ENCODE measurements at places on chromosomes 2 and 18.

GRCh38 chr2:60499651-60500265, 53.7 kb downstream of the BCL11A start:
- H3K4me3 ChIP-seq, result no peak overlapping the region
- H3K36me3 ChIP-seq, result peaks cover 9% of the 10 kb centered on the region
- no peak overlapping the region for H3K27ac ChIP-seq
- no peak for DNase-seq

DNA sequence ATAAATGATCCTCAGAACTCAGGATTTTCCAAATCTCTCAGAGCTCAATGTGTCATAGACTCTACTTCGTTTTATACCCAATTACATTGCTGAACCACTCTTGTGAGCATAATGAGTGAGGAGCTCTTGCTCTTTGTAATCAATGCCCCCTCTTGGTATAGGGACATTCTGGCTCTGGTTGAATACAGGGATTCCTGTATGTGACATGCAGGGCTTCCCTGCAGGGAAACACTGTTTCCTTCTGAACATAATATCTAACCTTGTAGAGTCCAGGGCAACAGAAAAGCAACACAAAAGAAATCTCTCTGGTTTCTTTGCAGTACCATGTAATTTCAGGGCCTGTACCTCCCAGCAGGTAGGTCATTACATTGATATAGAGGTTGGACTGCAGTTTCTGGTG, 101.5 kb downstream of the CPS1 start:
- DNase-seq, result no peak
- H3K27ac ChIP-seq, result no peak overlapping the region
- H3K27me3 ChIP-seq, result no peaks in the 10 kb centered on the region
- H3K4me3 ChIP-seq, result no peak overlapping the region
- no peaks in the 10 kb centered on the region for H3K4me1 ChIP-seq

- no peak overlapping the region for H3K4me3 ChIP-seq
- peak; percentile 30 for DNase-seq
- peaks cover 87% of the 10 kb centered on the region for H3K36me3 ChIP-seq
- H3K4me1 ChIP-seq, result peaks cover 18% of the 10 kb centered on the region
- H3K27me3 ChIP-seq, result peaks cover 13% of the 10 kb centered on the region
- no peak overlapping the region for H3K27ac ChIP-seq
Measured at GRCh38 chr2:196131949-196132925, 39.1 kb downstream of the STK17B start.

- no peaks in the 10 kb centered on the region for H3K4me1 ChIP-seq
- H3K36me3 ChIP-seq, result no peaks in the 10 kb centered on the region
- H3K4me3 ChIP-seq, result no peak overlapping the region
- DNase-seq, result no peak
- no peaks in the 10 kb centered on the region for H3K27me3 ChIP-seq
Measured at GRCh38 chr2:166665991-166666940, 172.2 kb upstream of the SCN7A start.

DNA sequence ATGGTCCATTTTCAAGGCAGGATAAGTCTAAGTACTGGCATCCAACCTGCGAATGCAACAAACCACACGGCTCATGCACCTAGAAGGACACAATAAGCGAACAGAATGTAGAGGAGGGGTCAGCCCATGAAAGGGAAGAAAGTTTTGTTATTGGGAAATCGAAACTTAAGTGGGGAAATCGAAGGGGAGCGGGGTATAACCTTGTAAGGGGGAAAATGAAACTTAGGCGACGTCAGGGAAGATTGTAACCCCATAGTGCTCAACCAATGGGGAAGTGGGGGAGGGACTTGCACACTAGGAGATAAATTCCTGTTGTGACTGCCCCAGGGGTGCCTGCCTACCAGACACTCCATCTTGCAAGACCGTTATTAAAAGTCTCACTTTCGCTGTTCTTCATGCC, 15.6 kb upstream of the OTOF start:
- H3K4me1 ChIP-seq, result peaks cover 20% of the 10 kb centered on the region
- no peaks in the 10 kb centered on the region for H3K36me3 ChIP-seq
- no peak overlapping the region for H3K4me3 ChIP-seq
- H3K27me3 ChIP-seq, result no peaks in the 10 kb centered on the region
- H3K27ac ChIP-seq, result no peak overlapping the region
- DNase-seq, result no peak

GRCh38 chr2:120958623-120959366, 223.1 kb downstream of the GLI2 start:
- peak; percentile 88 for DNase-seq
- H3K27ac ChIP-seq, result peak overlapping the region; percentile 39
- 0 out of 2 replicates have a peak, but pooled peaks cover 3% of the 10 kb centered on the region for H3K4me1 ChIP-seq
- no peak overlapping the region for H3K4me3 ChIP-seq
- H3K36me3 ChIP-seq, result no peaks in the 10 kb centered on the region

- peak; percentile 75 for DNase-seq
- H3K4me1 ChIP-seq, result peaks cover 14% of the 10 kb centered on the region
- peaks cover 4% of the 10 kb centered on the region for H3K27me3 ChIP-seq
- peak overlapping the region; percentile 98 for H3K4me3 ChIP-seq
- H3K27ac ChIP-seq, result peak overlapping the region; percentile 100
Measured at GRCh38 chr18:21599585-21600525, 649 bp downstream of the ESCO1 start.

DNA sequence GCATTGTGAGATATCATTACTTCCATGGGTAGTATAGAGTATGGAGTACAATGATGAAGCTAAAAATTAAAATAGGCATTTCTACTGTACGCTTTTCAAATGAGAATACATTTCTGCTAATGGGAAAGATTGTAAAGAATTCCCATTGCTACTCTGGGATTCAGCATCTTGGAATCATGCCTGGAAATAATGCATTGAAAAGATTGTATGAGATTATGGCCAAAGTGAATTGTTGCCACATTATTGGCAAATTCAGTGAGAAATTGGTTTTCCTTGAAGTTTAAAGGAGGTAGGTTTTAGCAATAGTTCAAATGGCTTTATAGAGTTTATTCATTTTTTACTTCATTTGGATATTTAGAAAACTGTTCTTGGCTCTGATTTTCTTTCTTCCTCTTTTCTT, 157.9 kb downstream of the GULP1 start:
- no peak overlapping the region for H3K4me3 ChIP-seq
- peaks cover 2% of the 10 kb centered on the region for H3K27me3 ChIP-seq
- H3K4me1 ChIP-seq, result peaks cover 29% of the 10 kb centered on the region

- no peaks in the 10 kb centered on the region for H3K36me3 ChIP-seq
- no peak for DNase-seq
- H3K4me3 ChIP-seq, result no peak overlapping the region
- no peak overlapping the region for H3K27ac ChIP-seq
- H3K4me1 ChIP-seq, result peaks cover 12% of the 10 kb centered on the region
Measured at GRCh38 chr2:112150851-112151250, 12.7 kb downstream of the FBLN7 start.

- H3K27me3 ChIP-seq, result no peaks in the 10 kb centered on the region
- H3K36me3 ChIP-seq, result no peaks in the 10 kb centered on the region
Measured at GRCh38 chr2:120140866-120141265, 82.3 kb downstream of the TMEM185B start.

DNA sequence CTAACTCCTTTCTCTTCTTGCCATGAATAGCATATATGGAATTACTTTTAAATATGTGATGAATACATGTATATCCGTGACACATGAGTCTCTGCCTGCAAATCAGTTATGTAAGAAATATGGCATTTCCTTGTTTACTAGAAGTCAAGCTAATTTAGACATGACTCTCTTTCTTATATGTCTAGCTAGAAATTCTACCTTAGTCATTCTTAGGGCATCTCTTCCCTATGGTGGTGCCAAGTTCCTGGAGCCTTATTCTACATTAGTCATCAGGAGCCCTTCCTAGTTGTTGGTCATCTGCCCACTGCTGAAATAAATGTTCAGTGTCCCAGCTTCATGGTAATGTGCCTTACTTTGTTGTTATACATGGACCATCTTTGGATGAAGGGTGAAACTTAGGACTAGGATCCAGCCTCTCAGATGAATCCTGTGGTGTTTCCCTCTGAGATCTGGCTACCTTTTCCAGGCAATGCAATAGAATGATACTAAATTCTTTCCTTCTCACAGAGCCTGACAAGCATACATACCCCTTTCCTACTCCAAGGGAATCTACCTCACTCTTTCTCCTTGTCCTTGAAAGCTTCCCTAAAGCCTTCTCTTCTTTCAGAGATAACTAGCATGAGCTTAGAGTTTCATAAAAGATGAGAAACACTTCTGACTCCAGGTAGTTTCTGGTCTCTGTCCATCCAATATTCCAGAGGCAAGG, 415.3 kb upstream of the VWC2L start:
- no peak for DNase-seq
- peaks cover 23% of the 10 kb centered on the region for H3K36me3 ChIP-seq
- peaks cover 18% of the 10 kb centered on the region for H3K4me1 ChIP-seq
- H3K27ac ChIP-seq, result no peak overlapping the region
- H3K27me3 ChIP-seq, result no peaks in the 10 kb centered on the region
- no peak overlapping the region for H3K4me3 ChIP-seq

- peaks cover 72% of the 10 kb centered on the region for H3K27me3 ChIP-seq
- no peak for DNase-seq
- H3K36me3 ChIP-seq, result no peaks in the 10 kb centered on the region
- H3K4me1 ChIP-seq, result no peaks in the 10 kb centered on the region
- H3K27ac ChIP-seq, result no peak overlapping the region
Measured at GRCh38 chr2:120452131-120452530, 106.2 kb downstream of the INHBB start.

GRCh38 chr2:47158576-47158975, 3.5 kb upstream of the STPG4 start:
- no peaks in the 10 kb centered on the region for H3K4me1 ChIP-seq
- no peak overlapping the region for H3K27ac ChIP-seq
- peaks cover 45% of the 10 kb centered on the region for H3K36me3 ChIP-seq
- no peaks in the 10 kb centered on the region for H3K27me3 ChIP-seq
- H3K4me3 ChIP-seq, result no peak overlapping the region

DNA sequence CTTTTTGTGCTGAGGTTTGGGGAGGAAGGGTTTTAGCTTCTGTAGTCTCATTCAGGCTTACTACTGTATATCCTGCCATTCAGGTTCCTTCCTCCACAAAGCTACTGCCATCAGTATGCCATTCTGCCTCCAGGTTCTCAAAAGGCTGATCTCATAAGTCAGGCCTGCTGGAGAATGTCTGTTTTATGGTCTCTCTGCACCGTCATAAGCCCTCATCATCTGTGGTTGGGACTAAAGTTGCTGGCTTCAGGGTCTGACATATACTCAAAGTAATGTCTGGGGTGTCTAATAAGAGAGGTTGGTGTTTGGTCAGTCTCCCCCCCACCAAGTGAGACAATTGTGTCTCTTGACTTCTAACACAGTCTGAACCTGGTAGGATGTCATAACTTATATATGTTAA, 36.2 kb upstream of the CCBE1 start:
- H3K27ac ChIP-seq, result no peak overlapping the region
- H3K27me3 ChIP-seq, result no peaks in the 10 kb centered on the region
- H3K4me1 ChIP-seq, result peaks cover 11% of the 10 kb centered on the region
- DNase-seq, result no peak

DNA sequence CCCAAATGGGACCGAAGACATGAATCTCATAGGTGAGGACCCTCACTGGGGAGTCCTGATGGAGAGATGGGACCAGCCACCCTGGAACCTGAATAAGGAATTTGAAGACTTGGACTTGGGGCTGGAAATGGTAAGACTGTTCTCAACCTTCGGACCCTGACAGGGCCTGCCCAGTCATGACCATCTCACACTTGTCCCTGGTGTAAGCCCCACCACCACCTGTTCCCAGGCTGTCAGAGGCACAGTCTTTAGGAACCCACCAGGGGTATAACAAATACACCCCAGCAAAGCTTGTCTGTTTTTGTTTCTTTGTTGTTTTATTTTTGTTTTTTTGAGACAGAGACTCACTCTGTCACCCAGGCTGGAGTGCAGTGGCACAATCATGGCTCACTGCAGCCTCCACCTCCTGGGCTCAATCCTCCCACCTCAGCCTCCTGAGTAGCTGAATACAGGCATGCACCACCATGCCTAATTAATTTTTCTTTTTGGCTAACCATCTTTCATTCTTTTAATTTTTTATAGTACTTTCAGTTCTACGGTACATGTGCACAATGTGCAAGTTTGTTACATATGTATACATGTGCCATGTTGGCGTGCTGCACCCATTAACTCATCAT, 106.1 kb downstream of the GFPT1 start:
- H3K4me1 ChIP-seq, result no peaks in the 10 kb centered on the region
- no peak overlapping the region for H3K4me3 ChIP-seq
- H3K27ac ChIP-seq, result no peak overlapping the region
- H3K27me3 ChIP-seq, result peaks cover 2% of the 10 kb centered on the region
- DNase-seq, result no peak

DNA sequence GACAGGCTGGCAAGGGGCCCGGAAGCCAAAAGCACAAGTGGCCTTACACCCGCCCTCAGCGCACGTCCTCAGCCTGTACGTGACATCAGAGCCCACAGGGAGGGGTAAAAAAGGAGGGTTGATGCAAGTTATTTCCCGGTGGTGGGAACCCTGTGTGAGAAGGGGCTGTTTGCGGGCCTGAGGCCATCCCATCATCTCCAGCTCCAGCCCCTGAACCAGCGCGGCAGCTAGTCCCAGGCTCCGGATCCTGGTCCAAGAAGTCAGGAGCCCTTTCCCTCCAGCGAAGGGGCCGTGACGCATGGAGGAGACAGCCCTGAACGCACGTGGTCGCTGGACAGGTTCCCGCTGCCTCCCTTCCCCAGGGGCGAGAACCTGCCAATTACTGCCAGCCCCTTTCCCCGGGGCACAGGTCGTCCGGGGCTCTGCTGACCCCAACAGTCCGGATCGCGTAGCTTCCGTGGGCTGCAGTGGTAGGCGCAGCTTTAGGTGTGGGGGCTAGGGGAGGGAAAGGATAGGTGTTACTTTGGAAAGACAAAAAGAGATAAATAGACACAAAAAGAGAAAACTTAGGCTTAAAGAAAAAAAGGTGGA, 1.3 kb upstream of the LRP2 start:
- H3K4me3 ChIP-seq, result peak overlapping the region; percentile 90
- H3K4me1 ChIP-seq, result peaks cover 28% of the 10 kb centered on the region
- peaks cover 84% of the 10 kb centered on the region for H3K27me3 ChIP-seq
- H3K36me3 ChIP-seq, result no peaks in the 10 kb centered on the region
- DNase-seq, result peak; percentile 47
- no peak overlapping the region for H3K27ac ChIP-seq

- no peak for DNase-seq
- no peak overlapping the region for H3K4me3 ChIP-seq
- H3K36me3 ChIP-seq, result no peaks in the 10 kb centered on the region
- H3K27ac ChIP-seq, result peak overlapping the region; percentile 16
- peaks cover 4% of the 10 kb centered on the region for H3K4me1 ChIP-seq
Measured at GRCh38 chr2:72515696-72516095, 310.1 kb downstream of the EXOC6B start.

DNA sequence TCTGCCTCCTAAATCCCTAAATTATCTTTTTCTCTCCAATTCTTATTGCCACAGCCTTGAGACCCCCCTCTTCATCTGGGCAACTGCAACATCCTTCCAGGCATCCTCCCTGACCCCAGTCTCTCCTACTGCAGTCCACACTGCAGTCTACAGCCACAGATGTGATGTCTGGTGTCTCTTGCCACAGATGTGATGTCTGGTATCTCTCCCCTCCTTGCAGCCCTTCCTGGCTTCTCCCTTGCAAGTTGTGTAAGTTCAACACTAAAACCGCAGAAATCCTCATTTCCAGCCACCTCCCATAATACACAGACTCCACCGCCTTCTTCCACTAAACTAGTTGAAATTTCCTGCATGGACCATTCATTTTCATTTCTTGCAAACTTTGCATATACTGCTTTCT, 113.1 kb upstream of the DDX18 start:
- peaks cover 4% of the 10 kb centered on the region for H3K4me1 ChIP-seq
- H3K4me3 ChIP-seq, result no peak overlapping the region
- H3K27me3 ChIP-seq, result no peaks in the 10 kb centered on the region
- no peak for DNase-seq
- H3K27ac ChIP-seq, result no peak overlapping the region

GRCh38 chr2:231376857-231377256, 18.7 kb upstream of the B3GNT7 start:
- peak; percentile 38 for DNase-seq
- no peaks in the 10 kb centered on the region for H3K27me3 ChIP-seq
- H3K4me3 ChIP-seq, result peak overlapping the region; percentile 4
- peaks cover 66% of the 10 kb centered on the region for H3K4me1 ChIP-seq
- H3K27ac ChIP-seq, result peak overlapping the region; percentile 97
- peaks cover 3% of the 10 kb centered on the region for H3K36me3 ChIP-seq

Data from WTC11 (cell line).